ENCODE measurements at places on chromosomes 6 and 20.

DNA sequence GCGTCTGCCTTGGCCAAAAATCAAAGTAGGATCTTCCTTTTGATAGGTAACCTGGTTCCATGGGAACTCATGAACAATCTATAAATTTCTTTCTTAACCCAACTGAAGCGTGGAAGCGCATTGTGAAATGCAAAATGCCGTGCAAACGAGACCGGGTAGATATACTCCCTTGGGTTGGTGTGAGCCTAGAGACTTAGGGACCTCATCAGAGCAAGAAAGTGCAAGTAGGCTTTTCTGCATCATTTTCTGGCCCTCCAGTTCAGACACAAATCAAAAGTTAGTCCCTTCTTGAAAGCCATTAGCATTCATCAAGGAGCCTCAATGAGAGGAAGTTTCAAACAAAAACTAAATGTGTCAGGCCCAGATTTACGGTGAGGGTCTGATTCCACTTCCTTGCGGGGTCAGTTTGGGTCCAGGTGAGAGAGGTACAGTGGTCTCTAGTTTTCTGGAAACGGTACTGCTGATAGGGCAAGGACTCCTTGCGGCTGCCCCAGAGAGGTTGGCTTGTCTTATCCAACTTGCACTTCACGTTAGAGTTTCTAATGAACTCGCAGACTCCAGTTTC lies 5.3 kb upstream of the ZNF184 start:
- no peak for DNase-seq

- DNase-seq = peak; percentile 29
Observed at GRCh38 chr6:89610149-89610642, 28.4 kb downstream of the LYRM2 start.

DNA sequence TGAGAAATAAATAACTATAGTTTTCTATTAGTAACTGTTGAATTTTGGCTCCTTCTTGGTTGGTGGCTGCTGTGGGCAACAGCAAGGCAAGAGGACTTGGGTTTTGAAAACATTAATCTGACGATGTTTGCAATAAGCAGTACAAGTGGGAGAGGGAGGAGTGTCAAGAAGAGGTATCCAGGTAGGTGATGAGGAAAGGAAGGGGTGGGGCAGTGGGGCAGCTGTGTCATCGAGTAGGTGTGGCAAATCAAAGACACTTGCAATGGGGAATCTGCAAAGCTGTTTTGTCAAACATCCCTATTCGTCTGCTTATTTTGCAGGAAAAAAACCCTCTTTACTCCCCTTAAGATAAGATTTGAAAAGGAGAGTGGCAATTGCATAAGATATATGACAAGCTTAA lies 171.9 kb upstream of the MAP3K7 start:
- no peak for DNase-seq

- DNase-seq = no peak
Observed at GRCh38 chr6:148629592-148630465, 117.0 kb upstream of the UST start.

- no peak for DNase-seq
Observed at GRCh38 chr6:48032151-48032550, 78.8 kb downstream of the PTCHD4 start.

DNA sequence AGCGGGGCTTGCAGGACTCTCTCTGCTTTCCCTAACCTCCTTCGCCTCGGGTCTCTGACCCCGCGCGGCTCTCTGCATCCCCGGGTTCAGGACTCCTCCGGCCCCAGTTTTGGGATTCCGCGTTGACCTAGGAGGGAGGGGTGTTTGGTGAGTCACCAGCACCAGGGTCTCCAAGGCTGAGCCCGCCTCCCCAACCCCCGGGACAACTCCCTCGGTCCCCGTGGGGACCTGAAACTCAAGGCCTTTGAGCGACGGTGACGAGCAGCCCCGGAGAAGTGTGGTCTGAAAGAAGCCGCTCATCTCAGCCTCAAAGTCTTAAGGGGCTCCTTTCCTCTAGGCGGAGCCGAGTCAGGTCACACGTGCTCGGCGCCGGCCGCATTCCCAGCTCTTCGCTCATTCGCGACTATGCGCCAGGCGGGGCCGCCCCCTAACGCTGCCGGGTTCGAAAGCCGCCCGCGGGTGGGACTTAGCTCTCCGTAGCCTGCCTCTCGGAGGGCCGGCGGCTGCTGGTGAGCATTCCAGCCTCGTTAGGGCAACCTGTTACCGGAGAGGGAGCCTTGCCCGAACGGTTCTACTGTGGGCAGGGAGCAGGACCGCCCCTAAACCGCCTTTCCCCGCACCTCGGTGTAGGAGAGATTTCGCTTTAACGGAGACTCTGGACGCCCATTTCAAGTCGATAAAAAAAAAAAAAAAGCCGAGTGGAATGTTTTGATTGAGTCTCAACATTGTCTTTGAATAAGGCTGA lies 3.0 kb upstream of the PRDM13 start:
- DNase-seq = no peak

GRCh38 chr6:17012421-17013225 lies 89.2 kb upstream of the STMND1 start:
- no peak for DNase-seq

DNA sequence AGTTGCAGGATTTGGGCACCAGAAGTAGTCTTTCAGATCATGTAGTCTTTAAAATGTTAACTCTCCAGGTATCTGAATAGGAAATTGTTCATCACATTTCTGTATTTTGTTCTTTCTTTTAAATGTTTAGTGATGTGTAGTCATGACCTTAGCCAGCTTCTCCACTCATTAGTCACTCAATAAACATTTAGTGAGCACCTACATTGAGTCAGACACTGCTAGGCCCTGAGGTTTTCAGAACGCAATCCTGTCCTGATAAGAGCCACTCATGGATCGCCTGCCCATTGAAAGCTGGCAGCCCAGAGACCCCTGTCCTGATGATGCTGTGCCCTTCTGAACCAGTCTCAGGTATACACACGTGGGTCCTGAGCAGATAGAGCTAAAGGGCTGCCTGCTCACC lies 163.4 kb upstream of the HEY2 start:
- no peak for DNase-seq

DNA sequence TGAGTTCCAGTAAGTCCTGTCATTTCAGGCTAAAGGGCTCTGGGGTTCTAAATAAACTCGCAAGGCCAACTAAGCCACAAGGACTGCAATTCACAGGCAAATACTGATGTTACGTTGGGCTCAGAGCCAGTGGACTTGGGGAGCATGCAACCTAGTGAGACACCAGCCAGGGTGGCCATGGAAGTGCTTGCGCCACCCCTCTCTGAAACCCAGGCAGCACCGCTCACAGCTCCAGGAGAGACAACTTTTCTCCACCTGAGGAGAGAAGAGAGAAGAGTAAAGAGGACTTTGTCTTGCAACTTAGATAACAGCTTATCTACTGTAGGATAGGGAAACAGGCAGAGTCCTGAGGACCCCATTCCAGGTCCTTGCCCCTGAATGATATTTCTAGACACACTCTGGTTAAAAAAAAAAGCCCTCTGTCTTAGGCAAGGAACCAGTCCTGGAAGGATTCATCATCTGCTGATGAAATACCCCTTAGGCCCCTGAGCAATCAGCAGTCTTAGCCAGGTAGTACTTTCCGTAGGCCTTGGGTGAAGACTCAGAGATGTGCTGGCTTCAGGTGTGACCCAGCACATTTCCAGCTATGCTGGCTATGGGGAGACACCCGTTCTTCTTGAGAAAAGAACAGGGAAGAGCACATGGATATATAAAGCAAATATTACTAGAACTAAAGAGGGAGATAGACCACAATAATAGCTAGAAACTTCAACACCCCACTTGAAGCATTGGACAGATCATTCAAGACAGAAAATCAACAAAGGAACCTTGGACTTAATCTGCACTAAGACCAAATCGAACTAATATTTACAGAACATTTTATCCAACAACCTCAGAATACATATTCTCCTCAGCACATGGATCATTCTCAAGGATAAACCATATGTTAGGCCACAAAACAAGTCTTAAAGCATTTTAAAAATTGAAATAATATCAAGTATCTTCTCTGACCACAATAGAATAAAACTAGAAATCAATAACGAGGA lies 31.5 kb upstream of the TBC1D32 start:
- DNase-seq = no peak

DNA sequence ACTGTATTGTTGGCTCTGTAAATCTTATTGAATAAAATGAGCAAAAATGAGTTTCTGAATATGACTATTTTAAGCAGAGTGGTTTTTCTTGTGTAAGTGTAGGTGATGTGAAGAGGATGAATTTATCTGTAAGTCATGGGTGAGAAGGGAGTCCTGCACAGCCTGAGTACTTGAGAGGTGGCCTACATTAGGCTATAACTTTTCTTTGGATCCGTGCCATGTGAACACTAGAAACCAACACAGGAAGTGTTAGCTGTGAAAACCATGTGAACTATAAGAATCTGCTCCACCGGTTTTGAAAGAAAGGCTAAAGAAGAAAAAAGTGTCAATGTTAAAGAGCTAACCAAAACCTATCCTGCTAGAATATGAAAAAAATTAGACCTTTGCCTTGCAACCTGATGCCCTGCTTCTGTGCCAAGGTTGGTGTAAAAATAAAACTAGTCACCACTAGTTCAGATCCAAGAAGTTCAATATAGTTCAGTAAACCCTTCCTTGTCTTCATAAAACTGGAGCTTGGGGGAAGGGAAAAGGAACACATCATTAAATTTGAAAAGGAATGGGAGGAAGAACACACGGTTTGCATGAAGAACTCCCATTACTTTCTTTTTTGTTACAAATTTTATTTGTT lies 21.3 kb downstream of the PLCB1 start:
- DNase-seq = no peak

GRCh38 chr20:51636123-51636522 lies 93.6 kb upstream of the NFATC2 start:
- no peak for DNase-seq

DNA sequence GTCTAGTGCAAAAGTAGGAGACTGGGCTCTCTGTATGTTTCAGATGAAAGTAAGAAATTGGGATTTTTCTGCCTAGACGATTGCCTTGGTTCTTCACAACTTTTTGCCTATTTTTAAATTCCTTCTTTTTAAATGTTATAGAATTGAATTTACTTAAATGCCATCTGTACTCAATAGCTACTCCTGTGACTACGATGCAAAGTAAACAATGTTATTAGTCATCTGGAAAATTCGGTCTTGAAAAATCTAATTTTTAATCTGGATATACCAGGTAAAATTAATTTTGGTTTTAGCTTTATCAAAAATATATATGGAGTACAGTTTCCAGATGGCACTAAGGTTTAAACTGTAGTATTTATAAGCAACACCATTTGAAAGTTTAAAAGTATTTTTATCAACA lies 472.2 kb downstream of the UTRN start:
- DNase-seq = no peak

DNA sequence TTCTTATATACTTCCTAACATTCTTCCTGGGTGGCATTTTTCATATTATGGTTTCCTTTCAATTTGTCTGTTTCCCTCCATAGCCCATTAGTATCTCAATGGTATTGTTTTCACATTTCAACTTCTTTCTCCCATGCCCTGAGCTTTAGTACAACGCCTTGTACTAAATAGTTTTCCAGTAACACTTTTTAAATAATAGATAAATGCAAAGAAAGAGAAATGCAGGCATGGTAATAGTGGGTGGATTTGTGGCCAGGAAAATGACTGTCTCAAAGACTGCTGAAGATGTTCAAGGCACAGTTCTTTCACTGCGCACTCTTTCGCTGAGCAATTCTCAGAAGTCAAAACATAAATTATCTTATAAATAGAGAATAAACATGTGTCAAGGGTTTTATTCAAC lies 145.1 kb downstream of the LCA5 start:
- DNase-seq = no peak

GRCh38 chr20:43949741-43950618 lies 35.3 kb downstream of the TOX2 start:
- DNase-seq = no peak

DNA sequence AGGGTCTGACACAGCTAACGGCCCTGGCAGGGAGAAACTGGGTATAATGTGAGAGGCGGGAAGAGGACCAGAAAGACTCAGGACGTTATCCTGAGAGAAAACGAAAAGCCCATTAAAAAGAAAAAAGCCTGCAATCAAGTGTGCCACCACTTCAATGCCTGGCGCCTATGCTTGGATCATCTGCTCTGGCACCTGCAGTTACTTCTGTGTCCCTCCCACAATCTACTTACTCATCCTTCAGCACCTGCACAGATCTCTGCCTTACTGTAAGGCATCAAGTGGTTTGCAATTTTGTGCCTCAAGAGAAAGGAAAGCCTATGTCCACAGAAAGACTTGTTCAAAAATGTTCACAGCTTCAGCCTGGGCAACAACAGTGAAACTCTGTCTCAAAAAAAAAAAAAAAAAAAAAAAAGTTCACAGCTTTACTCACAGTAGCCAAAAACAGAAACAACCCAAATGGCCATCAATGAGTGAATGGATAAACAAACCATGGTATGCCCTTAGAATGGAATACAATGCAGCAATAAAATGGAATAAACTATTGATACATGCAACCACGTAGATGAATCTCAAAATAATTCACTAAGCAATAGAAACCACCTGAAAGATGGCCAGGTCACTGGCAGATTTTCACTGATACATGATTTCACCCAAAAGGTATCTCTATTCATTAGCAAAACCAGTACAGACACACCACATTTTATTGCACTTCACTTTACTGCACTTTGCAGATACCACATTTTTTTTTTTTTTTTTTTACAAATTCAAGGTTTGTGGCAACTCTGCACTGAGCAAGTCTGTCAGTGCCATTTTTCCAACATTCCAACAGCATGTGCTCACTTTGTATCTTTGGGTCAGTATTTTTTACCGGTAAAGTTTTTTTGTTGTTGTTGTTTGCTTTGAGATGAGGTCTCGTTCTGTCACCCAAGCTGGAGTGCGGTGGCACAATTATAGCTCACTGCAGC lies 48.6 kb downstream of the ABHD12 start:
- DNase-seq = no peak

GRCh38 chr6:140784573-140784972 lies 1348.2 kb upstream of the GJE1 start:
- DNase-seq = no peak

DNA sequence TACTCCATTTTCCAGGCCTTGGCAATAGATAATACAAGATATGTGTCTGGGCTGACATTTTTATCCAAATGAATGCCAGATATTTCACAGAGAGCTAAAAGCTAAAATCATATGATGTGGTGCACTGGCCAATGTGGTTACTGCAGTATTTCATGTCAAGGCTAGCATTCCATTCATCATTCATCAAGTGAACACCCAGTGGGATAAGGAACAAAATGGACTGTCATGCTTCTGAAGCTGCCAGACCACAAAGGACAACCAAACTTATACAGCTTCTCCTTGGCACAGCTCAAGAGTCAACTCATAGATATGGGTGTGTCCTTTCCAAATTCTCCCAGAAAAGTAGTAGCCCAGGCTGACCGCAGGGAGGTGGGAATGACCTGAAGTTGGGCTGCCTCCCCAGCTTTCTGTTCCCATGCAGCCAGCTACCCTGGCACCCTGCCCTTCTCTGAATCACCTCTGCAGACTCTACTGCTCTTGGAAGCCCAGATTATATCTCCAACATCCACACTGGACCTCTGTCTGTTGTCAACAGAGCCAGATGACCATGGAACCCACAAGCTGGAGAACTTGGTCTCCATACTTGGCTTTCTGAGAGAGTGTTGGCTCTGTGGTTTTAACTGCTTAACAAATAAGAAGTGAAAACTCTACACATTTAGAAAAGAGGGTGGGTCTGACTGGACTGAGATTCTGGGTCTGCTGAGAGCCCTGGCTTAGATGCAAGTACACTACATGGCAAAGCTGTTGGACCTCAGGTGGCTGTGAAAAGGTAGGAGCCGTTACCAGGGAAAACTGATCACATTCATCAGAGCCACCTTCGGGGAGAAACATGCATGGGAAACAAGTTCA lies 122.8 kb downstream of the ALDH8A1 start:
- DNase-seq = peak; percentile 68

- peak; percentile 67 for DNase-seq
Observed at GRCh38 chr6:35230950-35231349, 17.2 kb downstream of the SCUBE3 start.

All from ovary (tissue), 10 donors.